Stimulated activated CD4-positive, alpha-beta T cell treated with anti-CD3 and anti-CD28 coated beads, TNF-alpha, amount 100 ng/mL, for 4 hours (primary cell): ENCODE measurements at places on chromosomes 1 and 21.

DNA sequence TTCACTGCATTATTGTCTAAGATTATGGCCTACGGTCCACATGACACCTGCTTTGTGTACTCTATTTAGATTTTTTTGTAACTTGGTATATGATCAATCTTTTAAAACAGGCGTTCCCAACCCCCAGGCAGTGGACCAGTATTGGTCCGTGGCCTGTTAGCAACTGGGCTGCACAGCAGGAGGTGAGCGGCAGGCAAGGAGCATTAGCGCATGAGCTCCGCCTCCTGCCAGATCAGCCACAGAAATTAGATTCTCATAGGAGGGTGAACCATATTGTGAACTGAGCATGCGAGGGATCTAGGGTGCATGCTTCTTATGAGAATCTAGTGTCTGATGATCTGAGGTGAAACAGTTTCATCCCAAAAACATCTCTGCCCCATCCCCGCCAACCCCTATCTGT, 228.4 kb upstream of the NR5A2 start:
- no peak for DNase-seq

GRCh38 chr1:2543543-2544092, 12.6 kb upstream of the TNFRSF14 start:
- no peak for DNase-seq

DNA sequence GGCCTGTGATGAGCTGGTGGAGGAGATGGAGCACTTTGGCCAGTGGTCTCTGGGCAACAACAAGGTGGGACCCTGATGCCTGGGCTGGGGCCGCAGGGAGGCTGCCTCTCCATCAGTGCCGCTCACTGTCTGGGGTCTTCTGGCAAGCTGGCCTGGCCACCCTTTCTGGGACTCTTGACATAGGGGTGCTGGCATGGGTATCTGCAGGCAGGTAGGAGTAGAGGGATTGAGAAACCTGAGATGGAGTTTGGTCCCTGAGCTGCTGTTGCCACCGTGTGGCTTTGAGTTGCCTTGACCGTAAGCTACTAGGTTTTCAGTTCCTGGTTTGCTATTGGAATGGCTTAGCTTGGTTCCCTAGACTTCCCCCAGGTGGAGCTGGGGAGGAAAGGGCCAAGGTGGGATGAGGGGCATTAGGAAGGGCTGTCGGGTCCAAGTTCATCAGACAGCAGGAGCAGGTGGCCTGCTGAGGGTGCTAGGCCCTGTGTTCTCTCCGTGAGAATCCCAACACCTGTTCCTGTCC, 13.2 kb upstream of the MFN2 start:
- no peak for DNase-seq

GRCh38 chr1:17520041-17520440, 19.5 kb upstream of the ARHGEF10L start:
- DNase-seq: no peak

DNA sequence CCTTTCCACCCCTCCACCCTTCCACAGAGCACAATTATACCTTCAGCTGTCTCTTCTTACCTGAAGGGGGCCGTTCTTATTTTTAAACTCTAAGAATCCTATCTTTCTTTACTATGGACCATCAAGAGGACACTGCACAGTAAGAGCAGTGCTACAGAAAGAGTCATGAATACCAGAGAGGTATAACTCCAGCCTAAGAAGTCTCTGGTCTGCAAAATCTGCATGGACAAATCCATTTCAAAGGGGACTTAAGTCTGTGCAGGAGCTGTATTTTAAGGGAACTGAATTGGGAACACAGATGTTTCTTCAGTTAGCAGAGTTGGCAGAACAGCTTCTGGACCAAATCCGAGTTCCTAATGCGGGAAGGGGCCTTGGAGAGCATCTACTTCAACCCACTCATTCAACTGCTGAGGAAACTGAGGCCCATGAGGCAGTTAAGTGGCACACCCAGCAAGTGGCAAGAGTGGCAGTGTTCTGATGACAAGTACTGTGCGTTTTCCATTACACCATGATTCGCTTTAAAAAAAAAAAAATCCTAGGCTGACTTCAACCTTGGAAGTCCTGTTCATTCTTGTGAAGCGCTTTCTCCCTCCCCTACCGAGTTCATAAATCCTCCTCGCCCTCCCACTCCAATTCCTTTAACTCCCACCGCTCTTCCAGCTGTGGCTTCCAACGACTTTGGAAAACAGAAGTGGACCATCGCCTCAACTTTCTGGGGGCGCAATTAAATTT, 1.8 kb downstream of the PLPP3 start:
- DNase-seq: no peak
